ENCODE measurements at places on chromosomes 4 and X.

DNA sequence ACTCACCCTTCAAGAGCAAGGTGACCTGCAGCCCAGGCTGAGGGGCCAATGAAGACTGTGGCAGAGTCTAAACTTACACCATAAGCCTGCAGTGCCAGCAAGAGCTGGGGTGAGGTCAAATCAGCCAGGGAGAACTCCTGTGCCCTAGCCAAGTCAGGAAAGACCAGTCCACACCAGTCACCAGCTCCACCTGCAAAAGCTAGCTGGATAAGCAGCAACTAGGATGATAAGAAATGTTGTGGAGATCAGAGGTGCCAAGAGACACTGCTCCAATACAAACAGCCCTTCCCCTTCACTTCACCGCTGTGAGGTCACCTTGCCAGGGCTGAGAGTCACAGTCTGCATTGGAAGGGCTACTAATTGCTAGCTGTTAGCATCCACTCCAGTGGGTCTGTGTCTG is 31.3 kb downstream of the NIPAL1 start:
- no peak for DNase-seq

DNA sequence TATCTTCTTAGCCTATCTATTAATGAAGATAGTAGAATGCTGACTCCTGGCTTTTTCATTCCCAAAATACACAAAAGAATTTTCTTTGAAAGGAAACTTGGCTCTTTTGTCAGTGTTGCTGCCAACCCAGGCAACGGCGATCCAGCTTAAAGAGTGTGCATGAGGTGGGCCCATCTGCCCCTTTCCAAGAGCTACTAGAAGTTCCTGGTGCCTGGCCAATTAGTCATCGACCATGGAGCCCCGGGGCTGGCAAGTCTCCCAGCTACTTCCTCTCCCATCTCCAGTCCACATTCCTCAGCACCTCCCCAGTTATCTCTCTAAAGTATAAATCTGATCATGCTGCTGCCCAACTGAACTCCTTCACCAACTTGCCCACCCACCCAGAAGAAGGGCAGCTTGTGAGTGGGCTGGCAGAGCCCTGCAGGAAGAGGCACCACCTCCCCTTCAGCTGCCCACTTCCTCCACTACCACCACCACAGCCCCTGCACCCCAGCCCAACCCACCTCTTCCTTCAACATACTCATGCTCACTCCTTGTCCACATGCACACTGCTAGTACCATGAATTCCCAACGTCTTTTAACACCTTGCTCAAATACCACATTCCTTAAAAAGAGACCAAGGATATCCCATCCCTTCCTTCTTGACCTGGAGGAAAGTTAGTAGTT is 158.2 kb upstream of the MAP3K15 start:
- peak; percentile 95 for DNase-seq

GRCh38 chr4:6986072-6986780 is 56.9 kb upstream of the TADA2B start:
- DNase-seq: peak; percentile 71

- DNase-seq: no peak
Measured at GRCh38 chrX:47902161-47902560, 65.5 kb downstream of the ZNF81 start.

- DNase-seq: no peak
Measured at GRCh38 chrX:40971736-40972135, 113.5 kb upstream of the USP9X start.

- DNase-seq: no peak
Measured at GRCh38 chr4:42892413-42892812, at the start of gene GRXCR1. Gene GRXCR1, plus strand, starts transcription at chr4:42892713. Its CDS starts 554 bp downstream, at chr4:42893267.

DNA sequence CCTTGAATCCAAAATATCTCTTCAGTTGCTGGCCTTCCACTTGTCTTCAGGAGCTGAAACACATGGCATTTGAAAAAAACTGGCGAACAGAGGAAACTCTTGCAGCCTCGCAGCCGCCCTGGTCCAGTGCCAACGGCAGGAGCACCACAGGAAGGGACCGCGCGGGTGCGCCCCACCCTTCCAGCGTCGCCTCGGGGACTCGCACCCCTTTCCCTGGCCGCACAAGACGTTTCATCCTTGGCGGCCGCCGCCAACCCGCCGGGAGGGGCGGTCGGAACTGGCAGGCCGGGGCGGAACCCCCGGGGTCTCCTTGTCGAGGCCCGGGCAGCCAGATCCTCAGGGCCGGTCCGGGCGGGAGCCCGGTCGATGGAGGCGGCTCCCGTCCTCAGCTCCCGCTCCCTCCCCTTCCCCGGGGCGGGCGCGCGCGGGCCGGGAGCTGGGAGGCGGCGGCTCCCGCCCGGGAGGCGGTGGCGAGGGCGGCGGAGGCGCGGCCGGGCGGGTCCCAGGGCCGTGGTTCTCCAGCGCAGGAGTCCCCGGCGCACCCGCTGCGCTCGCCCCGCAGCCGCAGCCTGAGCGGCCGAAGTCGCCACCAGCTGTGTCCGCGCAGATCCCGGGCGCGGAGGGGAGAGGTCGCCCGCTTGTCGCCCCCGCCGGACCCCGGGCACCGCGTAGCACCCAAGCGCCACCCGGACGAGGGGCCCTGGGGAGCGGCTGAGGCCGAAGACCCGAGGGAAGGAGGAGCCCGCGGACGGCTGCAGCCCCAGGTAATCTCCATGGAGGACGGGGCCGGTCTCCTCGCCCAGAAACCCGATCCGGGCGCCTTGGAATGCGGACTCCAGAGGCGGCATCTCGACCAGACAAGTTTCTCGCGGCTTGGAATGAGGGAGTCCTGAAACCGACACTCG is 886 bp upstream of the NDST3 start:
- peak; percentile 21 for DNase-seq

Data from fibroblast of mammary gland (primary cell).